ENCODE measurements at places on chromosomes 4 and X.
A peak's percentile ranks its signal among the peaks of the same experiment; 100 is the strongest.

- no peaks in the 10 kb centered on the region for H3K27me3 ChIP-seq
- no peak overlapping the region for H3K4me3 ChIP-seq
- H3K27ac ChIP-seq, result no peak overlapping the region
- H3K36me3 ChIP-seq, result peaks cover 7% of the 10 kb centered on the region
- H3K4me1 ChIP-seq, result peaks cover 59% of the 10 kb centered on the region
- no peak for DNase-seq
These were observed 38.7 kb upstream of the IRAK1 start for GRCh38 chrX:154058214-154058997.

DNA sequence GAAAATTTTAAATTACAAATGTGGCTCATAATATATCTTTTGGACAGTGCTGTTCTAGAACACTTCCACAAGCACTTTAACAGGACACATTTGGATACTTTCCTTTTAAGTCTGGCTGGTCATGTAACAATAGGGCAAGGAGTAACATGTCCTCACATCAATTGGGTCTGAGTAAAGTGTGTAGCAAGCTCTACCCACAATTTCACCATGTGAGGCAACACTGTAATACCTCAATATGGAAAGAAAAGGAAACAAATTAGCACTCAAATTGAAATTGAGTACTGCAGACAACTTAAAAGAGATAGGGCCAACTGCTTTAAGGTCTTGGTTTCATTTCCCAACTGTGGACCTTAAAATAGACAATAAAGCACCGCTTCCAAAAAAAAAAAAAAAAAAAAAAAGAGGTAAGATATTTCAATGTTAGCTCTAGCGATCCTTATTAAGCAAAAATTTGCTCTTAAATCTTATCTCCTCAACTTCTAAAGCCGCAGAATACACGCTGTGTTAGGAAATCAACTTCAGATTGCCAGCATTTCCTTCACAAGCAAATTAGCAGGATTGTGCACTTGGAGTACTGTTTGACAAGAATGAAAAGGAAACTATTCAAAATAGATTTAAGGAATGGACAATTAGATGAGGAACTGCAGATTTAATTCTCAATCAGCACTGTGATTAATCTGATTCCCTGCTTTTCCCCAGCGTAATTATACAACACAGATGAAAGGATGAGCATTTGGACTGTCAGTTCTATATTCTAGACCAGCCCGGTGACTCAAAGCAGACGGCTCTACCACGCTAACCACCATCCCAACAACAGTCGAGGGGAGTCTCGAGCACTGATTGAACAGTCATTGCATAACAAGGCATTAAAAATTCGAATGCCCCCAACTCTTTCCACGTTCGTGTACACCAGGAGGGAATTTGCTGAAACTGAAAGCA lies 1.6 kb downstream of the CASK start:
- peak overlapping the region; percentile 75 for H3K4me3 ChIP-seq
- H3K36me3 ChIP-seq, result no peaks in the 10 kb centered on the region
- H3K27me3 ChIP-seq, result no peaks in the 10 kb centered on the region
- peak; percentile 19 for DNase-seq

- H3K4me1 ChIP-seq, result no peaks in the 10 kb centered on the region
- H3K36me3 ChIP-seq, result no peaks in the 10 kb centered on the region
- H3K4me3 ChIP-seq, result no peak overlapping the region
- no peak for DNase-seq
- H3K27ac ChIP-seq, result no peak overlapping the region
- no peaks in the 10 kb centered on the region for H3K27me3 ChIP-seq
These were observed 57.8 kb upstream of the PLAC8 start for GRCh38 chr4:83172371-83172770.

GRCh38 chrX:40423299-40423698 lies 157.5 kb upstream of the ATP6AP2 start:
- no peak for DNase-seq
- no peaks in the 10 kb centered on the region for H3K4me1 ChIP-seq
- no peaks in the 10 kb centered on the region for H3K36me3 ChIP-seq
- H3K27me3 ChIP-seq, result no peaks in the 10 kb centered on the region
- no peak overlapping the region for H3K4me3 ChIP-seq

GRCh38 chrX:9416562-9417348 lies 48.1 kb upstream of the TBL1X start:
- H3K27ac ChIP-seq, result no peak overlapping the region
- DNase-seq, result no peak
- H3K36me3 ChIP-seq, result no peaks in the 10 kb centered on the region
- H3K4me1 ChIP-seq, result no peaks in the 10 kb centered on the region
- no peak overlapping the region for H3K4me3 ChIP-seq

DNA sequence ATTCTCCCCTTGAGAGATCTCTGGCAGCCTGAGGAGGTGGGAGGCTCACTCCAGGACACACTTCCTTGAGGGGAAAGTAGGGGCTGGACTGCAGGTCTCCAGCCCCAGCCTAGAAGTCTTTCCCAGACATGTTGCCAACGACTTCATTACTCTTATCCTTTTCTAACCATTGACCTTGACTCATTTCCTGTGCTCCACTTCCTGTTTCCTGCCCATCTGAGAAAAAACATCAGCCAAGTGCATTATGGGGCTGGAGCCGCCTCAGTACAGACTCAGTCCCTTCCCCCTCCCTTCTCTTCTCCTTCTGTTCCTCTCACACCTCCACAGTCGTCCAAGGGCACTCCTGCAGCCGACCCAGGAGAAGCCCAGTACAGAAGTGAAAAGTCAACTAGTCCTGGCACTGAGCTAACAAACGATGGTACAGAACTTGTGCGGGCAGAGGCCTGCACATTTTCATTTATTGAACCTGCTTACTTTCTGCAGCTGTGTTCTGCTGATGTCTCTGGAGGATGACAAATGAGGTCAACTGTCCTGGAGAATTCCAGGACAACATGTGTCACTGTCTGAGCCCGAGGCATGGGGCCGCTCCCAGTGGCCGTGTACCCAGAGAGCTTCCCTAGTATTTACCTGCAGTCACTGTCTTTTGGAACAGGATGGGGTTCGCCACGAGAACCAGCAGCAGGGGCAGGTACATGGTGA lies 20.1 kb downstream of the GPR143 start:
- H3K27ac ChIP-seq, result no peak overlapping the region
- H3K27me3 ChIP-seq, result no peaks in the 10 kb centered on the region
- H3K4me3 ChIP-seq, result no peak overlapping the region
- H3K4me1 ChIP-seq, result peaks cover 4% of the 10 kb centered on the region
- no peaks in the 10 kb centered on the region for H3K36me3 ChIP-seq

GRCh38 chr4:56276547-56276946 lies 110.7 kb downstream of the AASDH start:
- H3K27me3 ChIP-seq, result no peaks in the 10 kb centered on the region
- no peak overlapping the region for H3K27ac ChIP-seq
- no peak for DNase-seq
